ENCODE measurements at places on chromosomes 5 and 9.

GRCh38 chr5:79512049-79512448, 1.9 kb downstream of the HOMER1 start:
- DNase-seq: no peak

DNA sequence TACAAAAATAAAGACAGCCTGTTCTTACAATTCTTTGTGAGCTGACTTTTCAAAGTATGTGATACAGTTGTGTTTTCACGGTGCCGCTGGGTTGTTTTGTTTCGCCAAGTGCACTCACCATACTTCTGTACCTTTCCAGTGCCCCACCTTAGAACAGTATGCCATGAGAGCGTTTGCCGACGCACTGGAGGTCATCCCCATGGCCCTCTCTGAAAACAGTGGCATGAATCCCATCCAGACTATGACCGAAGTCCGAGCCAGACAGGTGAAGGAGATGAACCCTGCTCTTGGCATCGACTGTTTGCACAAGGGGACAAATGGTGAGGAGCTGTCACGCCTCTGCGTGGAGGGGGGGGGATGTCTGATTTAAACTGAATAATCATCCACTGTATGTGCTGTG, 12.9 kb downstream of the CCT5 start:
- DNase-seq: no peak

GRCh38 chr9:16964228-16964627, 93.8 kb upstream of the BNC2 start:
- no peak for DNase-seq

DNA sequence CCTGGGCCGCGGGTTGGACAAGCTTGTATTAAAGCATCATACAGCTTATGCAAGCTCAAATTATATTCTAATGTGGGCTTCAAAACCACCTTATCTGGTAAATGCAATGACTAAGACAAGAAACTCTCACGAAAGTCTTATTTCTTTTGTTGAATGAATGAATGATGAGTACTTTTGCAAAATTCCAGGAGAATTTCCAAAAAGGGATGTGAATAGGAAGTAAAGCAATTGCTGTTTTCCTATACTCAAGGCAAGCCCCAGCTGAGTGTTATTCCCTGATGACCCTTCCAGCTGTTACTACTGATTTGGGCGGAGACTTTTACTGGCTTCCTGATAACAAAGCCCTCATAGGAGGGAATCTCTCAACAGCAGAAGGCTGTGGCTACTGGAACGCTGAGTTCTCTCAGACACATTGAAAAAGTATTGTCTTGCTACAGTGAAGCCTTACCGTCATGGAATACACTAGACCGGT, 162.8 kb downstream of the SREK1 start:
- DNase-seq: no peak

DNA sequence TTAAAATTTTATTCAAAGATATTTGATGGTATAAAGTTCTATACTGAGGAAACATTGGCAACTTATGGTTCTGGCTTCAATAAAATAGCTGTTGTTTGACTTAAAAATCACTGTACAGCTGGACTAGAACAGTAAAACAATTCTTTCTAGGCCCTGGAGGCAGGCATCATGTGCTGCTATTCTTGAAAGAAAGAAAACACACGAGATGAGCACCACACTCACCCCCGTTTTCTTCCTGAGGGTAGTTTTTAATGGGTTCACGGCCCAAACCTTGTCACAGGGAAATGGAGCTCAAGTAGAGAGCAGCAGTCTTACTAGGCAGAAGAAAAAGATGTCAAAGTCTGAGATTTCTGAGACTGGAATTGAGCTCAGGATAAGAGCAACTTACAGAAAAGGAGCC, 68.0 kb downstream of the FSTL4 start:
- DNase-seq: no peak

GRCh38 chr9:114906922-114907571, 23.3 kb downstream of the TNFSF8 start:
- DNase-seq: no peak

Measured in mesenteric fat pad (tissue), 1 donor.